ENCODE measurements at places on chromosomes 7 and 10.

- DNase-seq = no peak
Measured at GRCh38 chr7:81533931-81534330, 235.9 kb downstream of the HGF start.

- no peak for DNase-seq
Measured at GRCh38 chr10:132688580-132689420, 97.1 kb downstream of the NKX6-2 start.

DNA sequence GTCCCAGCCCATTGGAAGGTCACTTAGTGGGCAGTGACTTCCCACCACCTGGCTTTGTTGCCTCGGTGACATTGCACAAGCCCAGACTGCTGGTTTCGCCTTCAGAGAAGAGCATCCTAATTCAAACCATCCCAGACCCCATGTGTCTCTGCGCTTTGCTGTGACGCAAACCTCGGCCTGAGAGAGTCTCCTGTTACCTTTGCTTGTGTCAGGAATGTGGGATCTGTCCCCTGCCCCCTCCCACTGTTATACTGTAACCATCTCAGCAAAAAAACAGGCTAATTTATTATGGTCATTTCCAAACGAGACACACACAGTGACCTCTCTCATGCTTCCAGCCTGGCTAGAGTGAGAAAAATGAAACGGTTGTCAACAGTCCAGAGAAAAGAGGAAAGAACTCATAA lies 25.0 kb upstream of the AQP1 start:
- no peak for DNase-seq

DNA sequence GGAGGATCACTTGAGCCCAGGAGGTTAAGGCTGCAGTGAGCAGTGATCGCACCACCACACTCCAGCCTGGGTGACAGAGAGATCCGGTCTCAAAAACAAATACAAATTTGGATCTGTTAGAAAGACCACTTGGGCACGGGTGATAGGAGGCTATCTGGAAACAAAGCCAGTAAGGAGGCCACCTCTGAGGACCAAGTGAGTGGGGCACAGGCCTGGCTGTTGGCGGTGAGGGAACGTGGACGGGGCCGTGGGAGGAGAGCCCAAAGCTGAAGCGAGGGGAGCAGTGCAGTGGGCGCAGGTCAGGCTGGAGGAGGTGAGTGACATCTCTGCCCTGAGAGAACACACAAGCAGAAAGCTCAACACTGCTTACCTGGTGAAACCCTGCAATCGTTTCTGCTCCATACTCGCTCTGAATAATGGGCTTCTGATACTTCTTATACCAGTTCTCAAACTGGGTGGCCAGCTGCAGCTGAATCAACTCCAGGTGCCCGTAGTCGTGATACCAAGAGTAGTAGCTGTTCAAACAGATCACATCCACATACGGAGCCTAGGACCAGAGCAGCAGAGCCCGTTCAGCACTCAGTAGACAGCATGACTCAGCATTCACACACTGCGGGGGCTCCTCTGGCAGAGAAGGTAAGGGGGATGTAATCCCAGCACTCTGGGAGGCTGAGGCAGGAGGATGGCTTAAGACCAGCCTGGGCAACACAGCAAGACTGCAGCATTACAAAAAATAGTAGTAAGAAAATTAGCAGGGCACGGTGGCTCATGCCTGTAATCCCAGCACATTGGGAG lies 14.5 kb downstream of the GUSB start:
- no peak for DNase-seq

GRCh38 chr7:144818511-144818910 lies 17.3 kb downstream of the TPK1 start:
- DNase-seq = peak; percentile 3

- DNase-seq = no peak
Measured at GRCh38 chr10:95288303-95288702, 2.5 kb downstream of the PDLIM1 start.

DNA sequence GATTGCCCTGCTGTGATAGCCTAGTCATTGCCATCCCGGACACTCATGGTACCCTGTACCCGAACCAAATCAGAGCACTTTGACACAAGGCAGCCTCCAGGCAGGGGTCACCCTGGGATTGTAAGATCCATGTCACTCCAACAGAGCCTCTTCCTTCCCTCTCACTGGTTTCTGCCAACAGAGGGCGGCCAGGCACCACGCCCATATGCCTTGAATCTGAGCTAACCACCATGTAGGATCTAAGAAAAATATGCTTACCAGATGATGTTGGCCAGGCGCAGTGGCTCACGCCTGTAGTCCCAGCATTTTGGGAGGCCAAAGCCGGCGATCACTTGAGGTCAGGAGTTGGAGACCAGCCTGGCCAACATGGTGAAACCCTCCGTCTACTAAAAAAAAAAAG lies 389.2 kb upstream of the KLF6 start:
- no peak for DNase-seq

GRCh38 chr10:88032566-88032965 lies 169.1 kb downstream of the PTEN start:
- DNase-seq = peak; percentile 61

GRCh38 chr7:157603716-157604115 lies 266.9 kb downstream of the DNAJB6 start:
- DNase-seq = no peak

DNA sequence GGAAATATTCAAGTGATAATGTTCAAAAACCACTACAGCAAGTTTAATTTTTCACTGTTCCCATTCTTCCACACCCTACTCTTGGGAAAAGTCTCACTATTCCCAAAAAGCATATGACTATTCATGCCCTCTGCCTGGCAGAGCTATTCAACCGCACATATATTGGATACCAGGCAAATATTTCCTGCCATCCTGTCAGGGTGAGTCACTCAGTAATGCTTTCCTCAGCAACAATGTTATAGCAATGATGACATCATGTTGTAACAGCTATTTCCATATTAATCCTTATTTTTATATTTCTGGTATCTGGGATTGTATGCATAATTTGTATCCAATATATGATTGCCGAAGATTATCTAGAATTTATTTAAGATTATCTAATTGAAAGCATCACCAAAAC lies 114.0 kb upstream of the PLXDC2 start:
- peak; percentile 73 for DNase-seq

All from bronchial epithelial cell (primary cell).